ENCODE measurements at places on chromosomes 4 and X.
A peak's percentile ranks its signal among the peaks of the same experiment; 100 is the strongest.

DNA sequence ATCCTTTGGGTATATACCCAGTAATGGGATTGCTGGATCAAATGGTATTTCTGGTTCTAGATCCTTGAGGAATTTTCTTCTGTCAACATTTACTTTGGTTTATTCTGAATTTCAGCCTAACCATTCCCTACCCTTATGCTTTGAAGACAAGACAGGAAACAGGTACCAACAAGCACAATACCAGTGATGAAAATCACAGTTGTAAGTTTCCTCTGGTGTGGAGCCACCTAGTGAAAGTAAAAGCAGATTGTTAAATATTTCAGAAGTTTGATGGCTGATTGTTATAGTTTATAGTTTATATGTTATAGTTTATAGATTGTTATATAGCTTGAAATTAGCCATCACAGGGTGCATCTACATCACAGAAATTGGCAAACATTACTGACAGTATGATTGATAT is 104.5 kb upstream of the AGA start:
- peak; percentile 23 for DNase-seq

DNA sequence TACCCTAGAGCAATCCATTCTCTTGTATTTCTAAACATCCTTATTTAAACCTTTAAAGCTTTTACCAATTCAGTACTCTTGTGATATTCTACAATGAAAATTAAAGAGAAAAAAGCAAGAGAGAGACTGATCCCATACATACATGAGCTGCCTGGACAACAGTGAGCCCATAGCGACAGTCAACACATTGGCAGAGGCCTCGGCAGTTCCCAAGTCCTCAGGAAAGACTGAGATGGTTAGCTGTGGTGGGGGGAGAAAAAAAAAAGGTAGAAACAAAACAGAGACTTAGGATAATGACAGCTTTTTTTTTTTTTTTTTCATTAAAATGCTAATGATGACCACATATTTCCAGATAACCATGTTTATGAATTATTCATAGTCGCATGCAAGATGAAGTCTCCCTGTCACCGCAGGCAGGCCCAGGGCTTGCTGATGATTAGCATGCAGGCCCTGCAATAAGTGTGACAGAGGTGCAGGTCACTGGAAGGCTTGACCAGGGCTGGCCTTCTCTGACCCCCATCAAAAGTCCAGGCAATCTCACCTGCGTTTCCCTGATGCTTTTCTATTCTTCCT is 148.8 kb downstream of the APBB2 start:
- DNase-seq, result no peak

DNA sequence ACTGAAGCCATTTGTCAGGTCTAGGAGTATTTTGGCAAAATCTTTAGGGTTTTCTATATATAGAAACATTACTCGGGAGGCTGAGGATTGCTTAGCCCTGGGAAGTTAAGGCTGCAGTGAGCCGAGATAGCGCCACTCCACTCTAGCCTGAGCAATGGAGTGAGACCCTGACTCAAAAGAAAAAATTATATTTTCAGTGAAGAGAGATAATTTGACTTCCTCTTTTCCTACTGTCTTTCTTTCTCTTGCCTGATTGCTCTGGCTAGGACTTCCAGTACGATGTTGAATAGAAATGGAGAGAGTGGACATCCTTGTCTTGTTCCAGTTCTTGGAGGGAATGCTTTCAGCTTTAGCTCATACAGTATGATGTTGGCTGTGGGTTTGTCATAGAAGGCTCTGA is 44.4 kb downstream of the UCHL1 start:
- DNase-seq, result no peak

DNA sequence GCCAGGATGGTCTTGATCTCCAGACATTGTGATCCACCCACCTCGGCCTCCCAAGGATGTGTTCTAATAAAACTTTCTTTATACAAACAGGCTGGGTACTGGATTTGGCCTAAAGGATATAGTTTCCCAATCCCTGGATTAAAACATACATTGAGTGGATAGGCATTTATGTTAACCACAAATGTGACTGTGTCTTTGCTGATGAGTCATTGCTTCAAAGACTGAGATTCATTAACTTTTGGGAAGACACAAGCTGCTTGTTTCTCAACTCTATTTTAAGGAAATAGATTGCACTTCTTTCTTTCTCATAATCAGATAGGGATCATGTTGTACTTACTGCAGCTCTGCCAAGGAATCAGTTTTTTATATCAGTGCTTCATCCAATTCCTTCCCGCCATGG is 131.3 kb upstream of the AGA start:
- DNase-seq, result peak; percentile 84

DNA sequence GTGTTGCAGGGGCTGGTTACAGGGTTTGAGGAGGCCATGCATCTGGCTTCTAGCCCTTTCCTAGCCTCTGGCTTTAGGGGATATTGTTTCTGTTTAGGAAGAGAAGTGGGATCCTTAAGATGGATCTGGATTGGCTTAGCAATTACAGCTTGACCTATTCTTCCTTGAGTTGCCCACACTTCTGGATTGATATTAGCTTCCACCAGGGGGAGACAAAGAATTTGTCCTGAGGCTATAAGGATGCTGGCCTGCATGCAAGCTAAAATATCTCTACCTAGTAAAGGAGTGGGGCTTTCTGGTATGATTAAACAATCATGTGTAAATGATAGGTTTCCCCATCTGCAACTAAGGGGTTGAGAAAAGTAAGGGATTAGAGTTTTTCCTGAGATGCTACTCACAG is 117.2 kb downstream of the TEX13C start:
- peak; percentile 47 for DNase-seq

- DNase-seq, result peak; percentile 59
Observed at GRCh38 chrX:101206471-101206870, 13.1 kb upstream of the DRP2 start.

DNA sequence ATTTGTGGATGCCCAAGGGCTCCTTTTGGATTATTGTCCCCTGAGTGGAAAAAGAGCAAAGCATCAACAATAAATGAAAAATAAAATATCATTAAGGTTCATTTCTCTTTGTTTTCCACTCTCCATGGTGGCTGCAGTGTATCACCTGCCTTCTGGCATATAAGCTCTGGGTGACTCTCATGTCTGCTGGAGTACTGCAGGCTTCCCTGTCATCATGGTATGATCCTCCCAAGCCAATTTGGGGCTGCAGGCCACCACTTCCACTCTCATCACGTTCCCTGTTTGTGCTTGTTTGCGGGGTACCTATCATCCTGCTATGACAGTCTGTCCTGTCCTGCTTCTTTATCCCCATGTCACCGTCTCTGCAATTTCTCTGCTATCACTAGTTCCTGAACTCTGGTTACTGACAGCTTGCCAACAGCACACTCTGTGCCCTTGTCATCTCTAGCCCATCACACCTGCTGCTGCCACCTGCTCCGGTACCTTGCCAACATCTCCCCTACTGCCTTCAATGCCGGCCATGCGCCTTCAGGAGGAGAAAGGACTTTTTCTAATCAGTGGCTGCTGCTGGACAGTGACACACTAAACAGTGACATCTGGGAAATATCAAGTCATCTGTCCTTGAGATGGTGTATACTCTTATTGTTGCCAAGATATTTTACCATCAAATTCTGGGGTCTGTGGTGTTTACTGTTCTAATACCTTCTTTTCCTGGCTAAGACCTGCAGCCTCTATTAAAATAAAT is 23.0 kb upstream of the FGF5 start:
- no peak for DNase-seq

- DNase-seq, result no peak
Observed at GRCh38 chrX:54821310-54821709, 13.8 kb downstream of the MAGED2 start.

DNA sequence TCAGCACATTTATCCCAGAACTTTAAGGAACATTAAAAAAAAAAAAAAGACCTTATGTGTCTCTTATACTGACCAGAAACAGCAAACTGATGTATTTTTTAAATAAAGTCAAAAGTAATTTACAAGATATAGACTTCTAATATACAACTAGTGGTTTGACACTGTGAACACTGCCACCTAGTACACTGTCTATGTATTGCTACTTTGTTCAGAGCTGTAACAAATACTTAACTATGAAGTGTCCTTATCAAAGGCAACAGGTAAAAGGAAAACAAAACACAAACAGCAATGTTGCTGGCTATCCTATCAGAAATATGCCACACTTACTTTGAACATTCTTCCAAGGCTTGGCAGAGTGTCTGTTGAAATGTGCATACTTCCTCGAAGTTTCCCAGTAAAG is 60.4 kb downstream of the CD40LG start:
- DNase-seq, result peak; percentile 5

DNA sequence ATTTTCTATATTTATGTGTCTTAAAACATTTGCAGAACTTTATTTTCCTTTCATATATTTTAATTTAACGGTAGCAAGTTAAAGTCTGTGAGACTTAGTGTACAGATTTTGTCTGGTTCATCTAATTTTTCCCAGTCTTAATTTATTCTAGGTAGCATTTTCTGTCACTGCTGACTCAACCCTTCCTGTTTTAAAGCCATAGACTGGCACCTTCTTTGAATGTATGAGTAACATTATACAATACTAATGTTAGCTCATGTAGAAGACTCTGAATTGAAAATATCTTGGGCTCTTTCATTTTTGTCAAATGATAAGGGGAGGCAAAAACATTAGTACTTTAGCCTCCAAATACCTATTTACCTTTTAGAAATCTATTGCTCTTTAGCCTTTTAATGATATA is 43.6 kb downstream of the BLTP1 start:
- no peak for DNase-seq

DNA sequence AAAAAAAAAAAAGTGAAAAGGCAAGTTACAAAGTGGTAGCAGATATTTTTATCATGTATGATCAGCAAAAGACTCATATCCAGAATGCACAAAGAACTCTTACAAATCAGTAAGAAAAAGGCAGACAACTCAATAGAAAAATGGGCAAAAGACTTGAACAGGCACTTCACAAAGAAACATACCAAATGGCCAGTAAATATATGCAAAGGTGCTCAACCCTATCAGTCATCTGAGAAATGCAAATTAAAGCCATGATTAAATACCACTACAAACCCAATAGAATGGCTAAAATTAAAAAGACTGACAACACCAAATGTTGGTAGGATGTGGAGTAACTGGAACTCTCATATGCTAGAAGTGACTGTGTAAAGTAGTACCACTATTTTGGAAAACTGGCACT is 45.4 kb downstream of the CHST7 start:
- DNase-seq, result no peak

DNA sequence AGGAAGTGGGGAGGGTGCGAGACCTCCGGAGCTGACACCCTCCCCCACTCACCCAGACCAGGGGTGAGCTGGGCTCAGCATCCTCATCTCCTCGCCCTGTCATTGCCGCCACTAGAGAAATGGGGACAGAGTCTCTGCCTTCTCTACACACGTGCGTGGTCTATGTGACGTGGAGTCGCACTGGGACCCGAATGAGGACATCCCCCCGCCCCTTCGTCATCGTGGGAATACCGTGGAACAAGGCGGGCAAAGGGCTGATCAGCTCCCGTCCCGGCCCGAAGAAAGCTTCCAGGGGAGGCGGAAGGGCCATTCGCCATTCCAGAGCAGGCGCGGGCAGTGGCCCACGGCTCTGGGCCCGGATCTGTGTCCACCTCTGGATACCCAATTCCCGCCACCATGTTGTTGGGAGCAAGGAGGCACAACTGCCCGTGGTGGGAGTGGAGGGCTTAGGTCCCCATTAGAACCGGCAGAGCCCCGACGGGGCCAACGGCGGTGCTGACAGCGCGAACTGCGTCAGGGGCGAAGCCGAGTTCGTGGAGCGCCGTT is 12.0 kb downstream of the HMX1 start:
- no peak for DNase-seq

DNA sequence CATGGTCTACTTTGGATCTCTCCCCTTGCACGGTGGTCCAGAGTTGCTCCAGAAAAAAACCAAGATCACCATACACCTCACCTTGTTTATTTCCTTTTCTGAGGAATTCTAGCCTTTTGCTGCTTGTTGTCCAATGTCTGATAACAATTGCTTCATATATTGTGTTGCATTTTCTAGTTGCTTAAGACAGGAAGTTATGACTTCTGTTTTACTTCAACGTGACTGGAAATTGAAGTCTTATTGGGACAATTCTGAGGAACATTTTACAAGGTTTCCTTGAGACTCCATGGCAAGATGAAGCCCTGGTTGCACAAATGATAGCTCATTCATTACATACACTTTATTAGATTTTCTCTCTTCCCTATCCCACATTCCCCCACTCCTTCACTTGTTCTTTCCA is 5.2 kb downstream of the CXCL1 start:
- peak; percentile 49 for DNase-seq

- no peak for DNase-seq
Observed at GRCh38 chr4:108400309-108400708, 220.1 kb upstream of the RPL34 start.

- DNase-seq, result no peak
Observed at GRCh38 chr4:38392223-38392855, 271.7 kb upstream of the KLF3 start.

DNA sequence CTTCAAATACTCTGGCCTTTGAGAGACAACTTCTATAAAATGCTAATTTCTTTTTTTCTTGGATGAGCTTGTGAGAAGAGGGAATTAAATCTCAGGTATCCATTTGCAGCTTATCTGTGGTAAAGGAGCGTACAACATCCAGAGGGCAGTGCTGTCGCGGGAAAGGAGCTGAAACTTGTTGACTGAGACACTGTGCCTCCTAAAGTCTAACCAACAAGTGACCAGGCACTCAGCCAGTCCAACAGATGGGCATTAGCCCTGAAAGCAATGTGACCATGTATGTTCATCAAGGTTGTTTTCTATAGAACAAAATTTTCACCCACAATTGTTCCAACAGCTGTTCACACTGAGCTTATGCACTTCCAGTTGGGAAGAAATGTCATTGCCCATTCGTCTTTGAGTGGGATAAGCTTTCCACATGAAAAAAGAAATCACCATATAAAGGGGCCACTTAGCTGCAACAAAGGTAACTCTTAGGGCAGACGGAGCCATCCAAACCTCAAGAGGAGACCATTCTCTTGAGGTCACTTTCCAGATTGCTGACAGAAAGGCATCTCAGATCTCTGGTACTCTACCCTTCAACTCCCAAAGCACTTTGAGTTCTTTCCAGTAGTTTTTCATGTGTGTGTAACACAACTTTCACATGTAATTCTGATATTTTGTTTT is 244.8 kb upstream of the NEIL3 start:
- DNase-seq, result no peak

DNA sequence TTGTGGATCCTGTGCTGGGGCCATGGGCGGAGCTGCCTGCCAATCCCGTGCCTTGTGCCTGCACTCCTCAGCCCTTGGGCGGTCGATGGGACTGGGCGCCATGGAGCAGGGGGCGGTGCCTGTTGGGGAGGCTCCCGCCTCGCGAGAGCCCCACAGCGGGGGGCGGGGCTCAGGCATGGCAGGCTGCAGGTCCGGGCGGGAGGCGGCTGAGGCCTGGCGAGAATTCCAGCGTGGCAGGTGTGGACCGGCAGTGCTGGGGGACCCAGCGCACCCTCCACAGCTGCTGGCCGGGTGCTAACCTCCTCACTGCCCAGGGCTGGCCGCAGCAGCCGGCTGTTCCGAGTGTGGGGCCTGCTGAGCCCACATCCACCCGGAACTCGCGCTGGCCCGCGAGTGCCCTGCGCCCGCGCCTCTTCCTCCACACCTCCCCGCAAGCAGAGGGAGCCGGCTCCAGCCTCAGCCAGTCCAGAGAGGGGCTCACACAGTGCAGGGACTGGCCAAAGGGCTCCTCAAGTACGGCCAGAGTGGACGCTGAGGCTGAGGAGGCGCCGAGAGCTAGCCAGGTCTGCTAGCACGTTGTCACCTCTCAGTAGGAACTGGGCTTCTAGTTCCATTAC is 85.9 kb downstream of the GBA3 start:
- no peak for DNase-seq

All from cardiac muscle cell (in vitro differentiated cells and primary cell).